ENCODE measurements at places on chromosomes 4 and X.

DNA sequence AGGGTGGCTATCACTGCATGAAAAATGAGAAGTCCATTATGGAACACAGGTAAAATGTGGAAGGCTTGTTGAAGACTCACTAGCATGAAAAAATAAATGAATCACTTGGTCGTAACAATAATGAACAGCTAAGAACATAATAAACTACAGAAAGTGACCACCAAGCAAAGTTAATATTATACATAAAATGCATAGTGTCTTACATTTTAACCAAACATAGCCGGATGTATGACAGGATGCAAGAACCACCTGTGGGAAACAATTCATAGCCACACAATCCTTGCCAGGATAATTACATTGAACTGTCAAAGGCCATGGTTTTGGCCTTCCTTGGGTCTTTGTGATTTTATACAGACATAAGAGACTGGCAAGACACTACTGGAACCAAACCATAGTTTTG, 81.9 kb upstream of the ATXN3L start:
- DNase-seq: no peak

- DNase-seq: no peak
Measured at GRCh38 chr4:100290585-100290984, 100.3 kb upstream of the DDIT4L start.

DNA sequence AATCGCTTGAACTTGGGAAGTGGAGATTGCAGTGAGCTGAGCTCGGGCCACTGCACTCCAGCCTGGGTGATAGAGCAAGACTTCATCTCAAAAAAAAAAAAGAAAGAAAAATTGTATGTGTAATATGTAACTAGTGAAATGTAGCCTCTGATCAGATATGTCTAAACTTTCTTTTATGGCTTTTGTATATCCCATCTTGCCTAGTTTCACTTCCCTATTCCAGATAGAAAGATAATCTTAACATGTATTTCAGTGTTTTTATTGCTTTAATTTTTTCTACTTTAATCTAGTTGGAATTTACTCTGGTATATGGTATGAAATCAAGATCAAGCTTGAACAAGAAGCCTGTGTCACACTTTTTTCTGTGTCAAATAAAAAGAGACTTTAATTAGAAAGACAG, 1.9 kb upstream of the ZNF41 start:
- DNase-seq: no peak

DNA sequence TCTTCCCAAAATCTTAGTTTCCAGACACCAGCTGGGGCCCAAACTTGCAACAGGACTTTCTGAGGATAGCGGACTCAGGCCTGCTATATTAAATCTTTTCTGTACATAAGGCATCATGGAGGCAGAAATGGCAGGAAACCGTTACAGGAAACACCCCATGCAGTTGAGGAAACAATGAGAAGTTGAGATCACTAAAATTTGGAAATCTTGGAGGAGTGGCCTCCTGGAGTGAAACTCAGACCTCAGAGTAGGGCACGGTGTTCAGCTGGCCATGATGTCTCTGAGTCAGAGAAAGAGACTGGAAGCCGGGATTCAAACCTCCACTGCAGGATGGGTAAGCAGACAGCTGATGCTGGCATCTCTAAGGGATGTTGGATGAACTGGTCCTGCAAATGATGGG, 372.6 kb upstream of the CTSO start:
- DNase-seq: no peak

DNA sequence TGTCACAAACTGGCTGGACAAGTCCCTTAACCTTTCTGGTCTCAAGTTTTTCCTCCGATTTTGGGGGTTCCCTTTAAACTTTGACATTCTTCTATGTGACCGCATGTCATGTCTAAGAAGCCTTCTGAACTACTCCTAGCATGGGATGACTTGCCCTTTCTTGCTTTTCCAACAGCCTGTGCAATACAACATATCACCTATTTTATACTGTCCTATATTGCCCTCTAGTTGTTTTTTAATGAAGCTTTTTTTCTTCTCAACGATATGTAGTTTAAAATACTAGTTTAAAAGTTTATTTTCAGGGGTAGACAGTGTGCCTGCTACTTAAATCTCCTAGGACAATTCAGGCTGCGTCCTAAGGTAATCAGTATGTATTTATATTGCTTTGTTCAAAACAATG, 1.0 kb upstream of the IGBP1 start:
- no peak for DNase-seq

- peak; percentile 3 for DNase-seq
Measured at GRCh38 chr4:101103381-101104142, 243.8 kb downstream of the PPP3CA start.

DNA sequence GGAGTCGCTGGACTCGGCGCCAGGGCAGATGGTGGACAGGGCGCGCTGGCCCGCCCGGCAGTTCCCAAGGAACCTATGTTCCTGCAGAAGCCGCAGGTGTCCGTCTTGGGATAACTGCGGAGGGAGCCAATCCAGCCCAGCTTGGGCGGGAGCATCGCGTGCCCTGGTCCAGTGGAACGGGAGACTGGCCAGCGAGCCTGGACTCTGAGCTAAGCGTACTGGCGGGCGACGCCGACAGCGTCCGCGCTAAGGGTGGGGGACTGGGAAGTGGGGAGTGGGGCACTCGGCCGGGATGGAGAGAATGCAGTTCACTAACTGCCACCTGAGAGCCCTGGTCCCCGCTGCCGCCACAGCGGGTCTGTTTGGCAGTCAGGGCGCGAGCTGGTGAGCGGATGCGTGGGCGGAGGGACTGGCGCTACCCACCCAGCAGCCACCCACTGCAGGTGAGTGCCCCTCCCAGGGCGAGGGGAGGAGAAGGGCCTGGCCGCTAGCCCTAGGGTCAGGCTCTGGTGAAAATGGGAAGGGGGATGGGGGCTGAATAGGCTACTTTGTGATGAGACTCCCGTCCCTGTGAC, 1.3 kb upstream of the MAMLD1 start:
- DNase-seq: no peak

- no peak for DNase-seq
Measured at GRCh38 chr4:110989125-110989524, 366.2 kb upstream of the PITX2 start.

- no peak for DNase-seq
Measured at GRCh38 chr4:13302876-13303275, 181.3 kb downstream of the RAB28 start.

- DNase-seq: no peak
Measured at GRCh38 chr4:157702831-157703230, 470.0 kb downstream of the GASK1B start.

DNA sequence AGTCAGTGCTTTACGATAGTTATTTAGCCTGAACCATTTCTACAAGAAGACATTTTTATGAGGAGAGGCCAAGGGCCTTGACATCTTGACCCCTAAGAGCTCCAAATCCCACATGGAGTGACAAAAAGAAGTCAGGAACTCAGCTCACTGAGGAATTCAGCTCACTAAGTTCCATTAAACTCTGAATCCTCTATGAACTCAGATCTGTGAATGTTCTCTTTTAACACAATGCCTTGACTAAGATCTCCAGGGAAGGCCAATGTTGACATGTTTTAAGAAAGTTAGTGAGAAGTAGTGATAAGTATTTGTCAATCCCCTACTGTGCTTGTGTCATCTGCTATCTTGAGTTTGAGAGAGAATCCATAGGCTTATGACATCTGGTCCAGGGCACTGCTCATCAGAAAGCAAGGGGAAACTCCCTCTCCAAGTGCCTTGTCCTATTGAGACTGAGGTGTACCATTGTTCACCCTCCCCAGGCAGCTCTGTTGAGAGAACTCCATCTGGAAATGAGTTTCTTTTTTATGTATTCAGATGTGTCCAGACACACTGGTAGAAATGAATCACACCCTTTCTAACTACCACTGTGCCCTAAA, 68.7 kb upstream of the PCDH19 start:
- no peak for DNase-seq
